PC-9 (cell line): ENCODE measurements at places on chromosomes 11 and 22.
A peak's percentile ranks its signal among the peaks of the same experiment; 100 is the strongest.

DNA sequence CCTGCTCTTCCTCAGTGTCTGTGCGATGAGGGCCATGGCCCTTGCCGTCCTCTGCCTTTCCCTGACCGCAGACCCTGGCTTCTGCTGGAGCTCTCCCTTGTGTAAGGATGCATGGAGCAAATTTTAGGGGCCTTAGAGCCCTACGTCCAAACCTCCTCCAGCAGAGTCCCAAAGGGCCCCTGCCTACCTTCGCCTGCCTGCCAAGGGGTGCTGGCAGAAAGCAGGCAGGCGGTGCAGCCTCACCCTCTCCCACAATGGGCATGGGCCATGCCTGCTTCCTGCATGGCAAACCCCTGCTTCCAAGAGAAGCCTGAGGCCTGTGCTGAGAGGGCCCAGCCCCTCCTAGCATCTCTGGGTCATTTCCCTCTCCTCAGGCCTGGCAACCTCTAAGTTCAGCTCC, 71.3 kb upstream of the FGF3 start:
- no peaks in the 10 kb centered on the region for H3K27me3 ChIP-seq
- peak overlapping the region; percentile 85; the same call in 1 of the 2 replicates for H3K27ac ChIP-seq
- H3K36me3 ChIP-seq = no peaks in the 10 kb centered on the region

DNA sequence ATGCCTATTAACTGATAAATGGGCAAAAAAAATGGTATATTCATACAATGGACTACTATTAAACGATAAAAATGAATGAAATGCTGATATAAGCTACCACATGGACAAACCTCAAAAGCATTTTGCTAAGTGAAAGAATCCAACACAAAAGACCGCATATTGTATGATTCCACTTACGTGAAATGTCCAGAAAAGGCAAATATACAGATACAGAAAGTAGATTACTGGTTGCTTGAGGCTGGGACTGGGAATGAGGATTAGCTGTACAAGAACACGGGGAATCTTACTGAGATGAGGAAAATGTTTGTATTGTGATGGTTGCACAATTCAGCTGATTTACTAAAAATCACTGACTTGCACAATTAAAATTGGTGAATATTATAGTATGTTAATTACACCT, 8.8 kb downstream of the SCUBE2 start:
- no peaks in the 10 kb centered on the region for H3K4me1 ChIP-seq
- DNase-seq = no peak
- no peaks in the 10 kb centered on the region for H3K27me3 ChIP-seq
- H3K4me3 ChIP-seq = no peak overlapping the region

GRCh38 chr11:66614073-66614472, 2.4 kb upstream of the RBM14 start:
- DNase-seq = no peak
- peaks cover 9% of the 10 kb centered on the region for H3K36me3 ChIP-seq
- H3K27ac ChIP-seq = no peak overlapping the region

DNA sequence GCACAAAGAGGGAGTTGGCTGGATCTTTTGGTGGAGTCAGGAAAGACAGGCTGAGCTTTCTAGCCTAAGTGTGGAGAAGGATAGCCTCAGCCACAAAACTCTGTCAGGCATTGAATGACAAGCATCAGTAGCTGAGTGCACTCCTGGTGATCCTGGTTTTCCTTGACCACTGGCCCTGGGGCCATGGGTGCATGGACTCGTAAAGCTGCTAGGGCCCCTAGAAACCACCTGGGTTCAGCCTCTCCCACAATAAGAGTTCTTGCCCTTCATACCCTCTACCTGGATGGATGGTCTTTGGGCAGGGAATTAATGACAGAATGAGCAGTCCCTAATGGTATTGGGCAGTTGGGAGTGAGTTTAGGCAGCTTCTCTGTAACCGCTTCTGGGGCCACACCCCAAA, 22.9 kb downstream of the TUB start:
- H3K27ac ChIP-seq = no peak overlapping the region
- no peaks in the 10 kb centered on the region for H3K27me3 ChIP-seq
- H3K36me3 ChIP-seq = no peaks in the 10 kb centered on the region
- no peak for DNase-seq
- H3K4me1 ChIP-seq = no peaks in the 10 kb centered on the region

- no peak overlapping the region for H3K4me3 ChIP-seq
- no peaks in the 10 kb centered on the region for H3K36me3 ChIP-seq
- H3K4me1 ChIP-seq = no peaks in the 10 kb centered on the region
- no peak for DNase-seq
Observed at GRCh38 chr11:1089738-1090599, 15.3 kb downstream of the MUC2 start.

DNA sequence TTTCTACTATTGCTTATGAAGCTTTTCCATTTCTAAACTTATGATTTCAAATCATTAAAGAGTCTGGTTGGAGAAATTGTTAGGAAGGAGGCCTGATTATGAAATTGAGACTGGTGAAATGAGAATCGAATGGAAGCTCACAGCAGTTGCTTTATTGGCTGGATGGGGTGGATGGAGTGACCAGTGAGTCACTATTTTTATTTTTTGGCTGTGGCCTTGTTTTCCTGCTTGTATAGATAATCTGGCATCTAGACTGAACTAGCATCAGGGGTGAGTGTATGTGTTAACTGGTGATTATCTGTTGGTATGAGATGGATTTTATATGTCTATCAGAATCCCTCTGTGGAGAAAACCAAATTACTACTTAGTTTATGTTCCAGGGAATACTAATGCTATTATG, 36.2 kb downstream of the UVRAG start:
- H3K4me3 ChIP-seq = no peak overlapping the region
- H3K36me3 ChIP-seq = no peaks in the 10 kb centered on the region; the same call in 1 of the 2 replicates
- H3K27ac ChIP-seq = no peak overlapping the region
- no peaks in the 10 kb centered on the region for H3K27me3 ChIP-seq
- no peak for DNase-seq

GRCh38 chr22:30561402-30562189, 12.9 kb downstream of the GAL3ST1 start:
- no peak overlapping the region for H3K4me3 ChIP-seq
- no peaks in the 10 kb centered on the region for H3K27me3 ChIP-seq
- peak overlapping the region; percentile 7; the same call in 1 of the 2 replicates for H3K27ac ChIP-seq

DNA sequence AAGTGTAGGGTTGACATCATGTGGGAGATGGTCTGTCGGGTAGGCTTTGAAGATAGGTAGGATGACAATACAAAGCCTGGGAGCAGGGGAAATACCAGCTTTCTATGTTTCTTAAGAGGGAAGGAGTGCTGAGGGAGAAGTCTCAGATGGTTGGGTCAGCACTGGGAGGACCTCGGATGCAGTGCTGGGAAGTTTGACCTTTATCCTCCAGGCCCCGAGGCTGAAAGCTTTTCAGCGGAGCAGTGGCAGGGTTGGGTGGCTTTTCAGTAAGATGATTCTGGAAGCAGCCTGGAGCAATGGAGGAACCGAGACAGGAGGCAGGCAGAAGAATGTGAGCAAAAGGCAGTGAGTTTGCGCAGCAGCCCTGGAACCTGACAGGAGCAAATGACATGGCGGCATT, 43.5 kb upstream of the MYO18B start:
- H3K27me3 ChIP-seq = peaks cover 40% of the 10 kb centered on the region
- no peaks in the 10 kb centered on the region for H3K4me1 ChIP-seq
- no peak for DNase-seq
- no peak overlapping the region for H3K27ac ChIP-seq
- H3K4me3 ChIP-seq = no peak overlapping the region

GRCh38 chr11:3015796-3016195, 23.7 kb upstream of the NAP1L4 start:
- H3K27me3 ChIP-seq = no peaks in the 10 kb centered on the region
- DNase-seq = no peak
- no peak overlapping the region for H3K27ac ChIP-seq
- no peaks in the 10 kb centered on the region for H3K4me1 ChIP-seq

- peaks cover 37% of the 10 kb centered on the region for H3K4me1 ChIP-seq
- H3K4me3 ChIP-seq = no peak overlapping the region
- H3K36me3 ChIP-seq = no peaks in the 10 kb centered on the region
- H3K27me3 ChIP-seq = peaks cover 7% of the 10 kb centered on the region
- H3K27ac ChIP-seq = no peak overlapping the region
Observed at GRCh38 chr22:44336962-44337677, 24.4 kb upstream of the SHISAL1 start.

GRCh38 chr11:59754494-59754858, 700 bp upstream of the STX3 start:
- H3K4me3 ChIP-seq = peak overlapping the region; percentile 92
- H3K4me1 ChIP-seq = peaks cover 19% of the 10 kb centered on the region
- peak overlapping the region; percentile 82 for H3K27ac ChIP-seq
- 0 out of 2 replicates have a peak, but pooled peaks cover 21% of the 10 kb centered on the region for H3K36me3 ChIP-seq

DNA sequence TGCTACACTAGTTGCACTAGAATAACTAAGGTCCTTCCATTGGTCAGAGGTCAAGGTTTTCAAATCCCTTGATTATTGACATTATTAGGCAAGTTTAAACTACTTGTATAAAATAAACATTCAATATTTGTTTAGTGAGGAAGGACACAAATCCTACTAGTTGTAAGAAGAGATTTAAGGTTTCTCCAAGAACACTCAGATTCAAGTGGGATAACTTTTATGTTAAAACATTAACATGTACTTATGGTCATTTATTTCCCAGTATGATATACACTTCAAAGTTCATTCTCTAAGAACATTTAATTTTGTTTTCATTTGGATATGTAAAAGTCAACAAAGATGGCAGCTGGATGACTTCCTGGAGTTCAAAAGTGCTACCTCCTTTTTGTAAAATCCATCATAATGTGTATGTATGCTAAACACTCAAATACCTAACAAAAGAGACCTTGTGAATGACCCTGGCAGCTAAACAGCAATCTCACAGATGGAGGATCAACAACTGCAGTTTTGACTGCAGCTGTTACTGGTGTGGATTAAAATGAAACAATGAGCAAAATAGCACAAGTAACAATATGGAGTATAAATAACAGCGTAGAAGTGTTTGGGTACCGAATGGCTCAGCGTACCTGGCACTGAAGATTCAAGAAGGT, 1.5 kb downstream of the CCDC90B start:
- H3K4me1 ChIP-seq = peaks cover 16% of the 10 kb centered on the region
- peak overlapping the region; percentile 82 for H3K27ac ChIP-seq
- peaks cover 7% of the 10 kb centered on the region; the same call in 1 of the 2 replicates for H3K36me3 ChIP-seq
- H3K4me3 ChIP-seq = peak overlapping the region; percentile 75
- DNase-seq = no peak

DNA sequence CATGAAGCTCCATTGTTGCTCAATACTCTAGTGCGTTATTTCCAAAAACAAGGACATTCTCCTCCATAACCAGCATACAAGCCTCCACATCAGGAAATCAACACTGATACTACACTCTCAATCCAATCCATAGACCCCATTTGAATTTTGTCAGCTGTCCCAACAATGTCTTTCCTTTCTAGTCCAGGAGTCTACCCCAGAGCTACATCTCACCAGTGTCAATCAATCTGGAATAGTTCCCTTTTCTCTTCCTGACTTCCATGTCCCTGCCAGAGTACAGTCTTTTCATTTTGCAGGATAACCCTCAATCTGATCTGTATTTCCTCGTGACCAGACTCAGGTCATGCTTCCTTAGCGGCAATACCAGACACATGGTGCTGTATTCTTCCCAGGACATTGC, 43.0 kb downstream of the TCF20 start:
- no peaks in the 10 kb centered on the region for H3K36me3 ChIP-seq
- H3K27ac ChIP-seq = no peak overlapping the region
- no peak overlapping the region for H3K4me3 ChIP-seq
- DNase-seq = no peak
- no peaks in the 10 kb centered on the region for H3K27me3 ChIP-seq
- no peaks in the 10 kb centered on the region for H3K4me1 ChIP-seq

- H3K27ac ChIP-seq = no peak overlapping the region
- no peak for DNase-seq
- H3K4me3 ChIP-seq = no peak overlapping the region
- no peaks in the 10 kb centered on the region for H3K36me3 ChIP-seq
Observed at GRCh38 chr11:90426442-90426841, 203.6 kb upstream of the CHORDC1 start.

DNA sequence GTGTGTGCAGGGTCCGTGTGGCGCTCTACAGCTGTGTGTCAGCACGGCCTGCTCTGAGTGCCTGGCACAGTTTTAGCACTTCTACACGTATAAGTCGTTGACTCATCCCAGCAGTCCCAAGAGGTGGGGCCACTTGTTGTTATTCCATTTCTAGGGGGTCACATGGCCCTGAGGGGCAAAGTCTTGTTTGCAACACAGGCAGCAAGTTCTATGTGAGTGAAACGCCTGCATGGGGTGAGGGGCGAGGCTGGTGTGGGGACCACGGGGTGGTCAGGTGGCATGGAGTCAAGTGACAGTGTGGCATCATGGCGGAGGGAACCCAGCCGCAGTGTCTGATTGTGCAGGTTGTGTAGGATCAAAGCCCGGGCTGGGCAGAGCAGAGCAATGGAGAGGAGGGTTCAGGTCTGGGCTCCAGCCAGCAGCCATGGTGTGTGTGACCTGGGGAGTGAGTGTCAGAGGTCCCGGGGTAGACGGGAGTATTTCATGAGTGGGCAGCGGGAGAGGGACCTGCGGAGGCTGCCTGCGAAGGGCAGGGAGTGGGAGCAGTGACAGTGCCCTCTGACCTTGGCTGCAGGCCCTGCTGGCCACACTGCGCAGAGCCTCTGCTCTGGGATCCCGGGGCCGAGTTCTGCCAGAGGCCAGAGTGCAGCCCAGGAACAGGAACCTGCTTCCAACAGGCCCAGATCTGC, 27.9 kb downstream of the SHANK3 start:
- no peaks in the 10 kb centered on the region for H3K27me3 ChIP-seq
- no peak overlapping the region for H3K4me3 ChIP-seq
- no peak for DNase-seq

DNA sequence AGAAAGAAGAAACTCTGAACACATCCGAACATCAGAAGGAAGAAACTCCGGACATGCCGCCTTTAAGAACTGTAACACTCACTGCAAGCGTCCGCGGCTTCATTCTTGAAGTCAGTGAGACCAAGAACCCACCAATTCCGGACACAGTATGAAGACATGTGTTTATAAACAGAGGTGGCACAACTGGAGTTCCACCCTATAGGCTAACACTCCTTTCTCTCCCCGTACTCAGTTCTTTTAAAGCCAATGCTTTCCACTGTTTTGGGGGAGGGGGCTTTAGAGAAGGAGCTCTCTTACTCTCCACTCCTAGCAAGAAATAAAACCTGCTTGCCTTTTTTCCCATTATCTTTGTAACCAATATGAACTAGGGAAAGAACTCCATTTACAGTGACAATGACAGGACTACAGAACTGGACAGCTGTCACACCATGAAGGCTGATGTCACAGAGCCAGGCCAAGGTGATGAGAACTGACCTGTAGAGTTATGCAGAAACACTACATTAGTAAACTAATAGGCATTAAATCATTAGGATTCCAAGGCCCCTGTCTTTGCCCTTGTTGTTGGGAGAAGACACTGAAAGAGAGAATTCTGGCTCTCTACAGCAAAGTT, 733 bp downstream of the TRIM5 start:
- no peaks in the 10 kb centered on the region for H3K36me3 ChIP-seq
- no peaks in the 10 kb centered on the region for H3K27me3 ChIP-seq
- H3K4me3 ChIP-seq = peak overlapping the region; percentile 61
- peak overlapping the region; percentile 93 for H3K27ac ChIP-seq

DNA sequence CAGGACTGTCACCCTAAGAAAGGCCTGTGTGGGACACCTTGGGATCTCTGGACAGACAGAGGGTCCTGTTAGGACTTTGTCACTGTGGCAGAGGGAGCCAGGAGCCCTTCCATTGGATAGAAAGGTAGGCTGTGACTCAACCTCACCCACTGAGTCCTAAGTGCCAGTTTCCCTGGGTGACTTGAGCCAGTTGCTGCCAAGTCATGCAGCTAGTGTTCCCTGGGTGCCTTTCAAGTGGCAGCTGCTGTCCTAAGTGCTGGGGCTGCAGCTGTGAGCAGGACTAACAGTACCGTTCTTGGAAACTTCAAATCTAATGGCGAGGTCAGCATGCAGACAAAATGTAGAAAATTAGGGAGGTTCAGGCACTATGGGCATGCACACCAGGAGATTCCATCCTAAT, 393.7 kb downstream of the TMEM135 start:
- H3K4me3 ChIP-seq = no peak overlapping the region
- peaks cover 10% of the 10 kb centered on the region for H3K4me1 ChIP-seq
- H3K27me3 ChIP-seq = no peaks in the 10 kb centered on the region
- H3K27ac ChIP-seq = no peak overlapping the region
- DNase-seq = no peak
